GM06990 (cell line): ENCODE measurements at places on chromosomes 2 and 18.

DNA sequence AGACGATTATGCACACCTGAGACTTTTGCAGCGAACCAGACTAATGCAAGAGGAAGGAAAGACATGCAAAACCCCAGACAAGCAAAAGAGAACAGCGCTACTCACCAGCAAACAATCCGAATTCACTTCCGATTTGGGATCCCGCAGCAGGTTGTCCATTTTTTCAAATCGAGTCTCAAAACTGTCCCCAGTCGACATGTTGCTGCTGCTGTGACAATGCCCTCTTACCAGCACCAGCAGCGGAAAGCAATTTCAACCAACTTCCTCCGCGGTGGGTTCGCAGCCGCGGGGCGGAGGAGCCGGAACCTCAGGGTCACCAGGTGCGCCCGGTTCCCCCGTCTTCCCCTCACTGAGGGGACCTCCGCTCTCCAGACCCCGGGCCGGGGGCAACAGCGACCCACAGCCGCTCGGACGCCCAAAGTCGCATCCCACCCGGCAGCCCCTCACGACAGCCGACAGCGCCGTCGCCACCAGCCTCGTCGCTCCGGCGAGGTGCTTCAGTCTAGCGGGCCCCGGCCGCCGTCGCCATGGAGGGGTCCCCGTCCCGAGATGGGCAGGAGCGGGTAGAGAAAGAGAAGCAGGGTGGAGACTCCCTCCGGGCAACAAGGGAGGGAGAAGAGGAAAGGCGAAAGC is 784 bp downstream of the ROCK1 start:
- peak; percentile 78 for DNase-seq

GRCh38 chr2:79936715-79937114 is 367.8 kb downstream of the LRRTM1 start:
- DNase-seq: no peak

- no peak for DNase-seq
These were observed 312.9 kb upstream of the CDH19 start for GRCh38 chr18:66916834-66917233.

GRCh38 chr2:105801961-105802360 is 57.2 kb downstream of the NCK2 start:
- no peak for DNase-seq

GRCh38 chr2:52144590-52144989 is 1112.7 kb upstream of the NRXN1 start:
- DNase-seq: no peak

- DNase-seq: no peak
These were observed 151.0 kb downstream of the ARHGAP15 start for GRCh38 chr2:143280097-143280757.

DNA sequence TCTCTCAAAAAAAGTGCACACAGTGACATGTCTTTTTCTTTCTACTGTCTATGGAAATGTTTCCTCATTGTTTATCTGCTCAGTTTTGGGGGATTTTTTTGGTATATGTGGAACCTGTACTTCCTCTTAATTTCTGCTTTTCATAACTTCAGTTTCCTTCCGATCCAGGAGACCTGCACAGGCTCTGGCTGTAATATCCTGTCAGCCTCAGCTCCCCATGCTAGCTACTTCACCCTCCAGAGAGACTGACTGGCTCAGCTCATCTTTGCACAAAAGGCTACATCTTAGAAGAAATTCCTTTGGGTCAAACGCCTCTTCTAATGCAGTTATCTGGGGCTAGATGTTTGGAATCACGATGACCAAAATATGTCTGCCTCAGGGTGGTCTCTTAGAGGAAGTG is 378.4 kb downstream of the RND3 start:
- DNase-seq: no peak

- DNase-seq: no peak
These were observed 12.7 kb upstream of the FHOD3 start for GRCh38 chr18:36284671-36285295.

DNA sequence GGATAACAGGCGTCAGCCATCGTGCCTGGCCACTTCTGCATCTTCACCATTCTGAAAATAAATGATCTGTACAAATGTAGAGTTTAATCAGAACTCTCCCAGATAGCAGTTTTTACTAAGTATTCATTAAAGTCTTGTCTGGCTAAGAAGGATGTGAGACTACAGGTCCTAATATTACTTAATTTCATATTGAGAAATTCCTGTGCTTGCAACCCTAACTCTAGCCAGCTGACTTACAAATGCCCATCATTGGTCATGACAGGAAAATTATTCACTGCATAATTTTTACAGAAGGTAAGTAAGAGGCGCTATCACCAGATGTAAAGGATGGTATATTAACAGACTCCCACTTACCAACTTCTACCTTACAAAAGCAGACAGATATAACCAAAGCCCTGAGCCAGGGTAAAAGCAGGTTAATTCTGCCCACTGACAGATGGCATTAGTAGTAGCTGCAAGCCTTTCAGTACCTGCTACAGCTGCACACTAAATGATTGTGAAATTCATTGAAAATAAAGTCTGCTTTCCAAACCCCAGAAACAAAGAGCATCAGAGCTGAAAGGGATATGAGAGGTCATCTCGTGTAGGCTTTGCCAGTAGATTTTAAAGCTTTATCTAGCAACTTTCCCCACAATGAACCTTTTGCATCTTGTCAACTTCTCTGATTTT is 271.3 kb upstream of the STON1 start:
- DNase-seq: no peak

GRCh38 chr2:7931808-7932207 is 750.0 kb upstream of the ID2 start:
- DNase-seq: no peak

DNA sequence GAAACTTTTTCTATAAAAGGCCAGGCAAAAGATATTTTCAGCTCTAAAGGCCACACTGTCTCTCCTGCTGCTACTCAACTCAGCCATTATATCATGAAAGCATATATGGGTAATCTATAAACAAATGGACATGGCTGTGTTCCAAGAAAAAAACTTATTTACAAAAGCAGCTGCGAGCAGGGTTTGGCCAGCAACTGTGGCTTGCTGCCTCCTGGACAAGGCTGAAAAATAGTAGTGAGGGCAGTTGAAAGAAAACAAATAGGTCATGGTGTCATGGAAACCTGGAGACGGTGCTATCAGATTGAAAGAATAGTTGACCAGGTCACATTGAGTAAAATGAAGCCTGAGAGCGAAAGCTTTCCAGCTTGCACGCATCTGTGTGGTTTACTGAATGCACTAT is 89.2 kb upstream of the LRATD1 start:
- no peak for DNase-seq

GRCh38 chr2:199603721-199604291 is 146.1 kb upstream of the SATB2 start:
- DNase-seq: no peak

DNA sequence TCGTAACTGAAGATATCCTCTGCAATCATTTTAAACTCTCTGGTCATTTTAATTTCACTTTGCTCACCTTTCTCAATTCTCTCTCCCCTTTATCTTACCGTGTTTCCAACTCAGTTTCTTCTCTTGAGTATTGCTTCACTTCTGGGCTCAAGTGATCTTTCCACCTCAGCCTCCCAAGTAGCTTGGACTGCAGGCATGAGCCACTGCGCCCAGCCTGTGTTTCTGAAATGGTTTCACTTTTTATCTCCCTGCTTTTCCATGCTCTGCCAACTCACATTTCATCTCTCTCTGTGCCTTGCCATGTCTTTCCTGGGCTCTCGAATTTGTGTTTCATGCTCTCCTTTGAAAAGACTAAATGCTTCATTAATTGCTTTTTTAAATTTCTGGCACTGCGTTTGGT is 30.5 kb upstream of the TMEM131 start:
- DNase-seq: no peak

GRCh38 chr2:38599706-38600105 is 3.0 kb downstream of the HNRNPLL start:
- DNase-seq: no peak

DNA sequence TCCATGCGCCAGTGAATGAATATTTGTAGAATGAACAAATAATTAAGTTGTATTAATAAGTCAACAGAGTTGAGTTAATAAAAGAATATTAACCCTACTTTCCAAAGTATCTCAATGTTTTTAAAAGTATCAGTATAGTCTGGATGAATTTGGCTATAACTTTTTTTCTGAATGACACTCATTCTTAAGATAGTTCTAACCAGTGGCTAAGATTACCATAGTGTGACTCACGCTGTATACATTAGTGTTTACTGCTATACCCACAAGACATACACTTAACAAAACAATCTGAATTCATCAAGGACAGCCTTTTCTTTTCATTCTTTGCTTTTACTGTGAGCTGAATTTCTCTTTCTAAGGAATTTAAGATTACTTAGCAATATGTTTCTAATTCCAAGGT is 77.0 kb upstream of the PDE1A start:
- DNase-seq: no peak

GRCh38 chr2:189633392-189633811 is 27.9 kb upstream of the ASNSD1 start:
- DNase-seq: no peak

- DNase-seq: no peak
These were observed 382.1 kb downstream of the ZEB2 start for GRCh38 chr2:144137705-144138428.
